ENCODE measurements at places on chromosomes 3 and 15. TPM values are rescaled to one million over a fixed set of nuclear protein-coding genes. Genes with fewer than 3 reads are reported as not detected.

The BNC1 gene
- 3.1 TPM for total RNA-seq

The KCTD6 gene
- total RNA-seq: 8.2 TPM

DNA sequence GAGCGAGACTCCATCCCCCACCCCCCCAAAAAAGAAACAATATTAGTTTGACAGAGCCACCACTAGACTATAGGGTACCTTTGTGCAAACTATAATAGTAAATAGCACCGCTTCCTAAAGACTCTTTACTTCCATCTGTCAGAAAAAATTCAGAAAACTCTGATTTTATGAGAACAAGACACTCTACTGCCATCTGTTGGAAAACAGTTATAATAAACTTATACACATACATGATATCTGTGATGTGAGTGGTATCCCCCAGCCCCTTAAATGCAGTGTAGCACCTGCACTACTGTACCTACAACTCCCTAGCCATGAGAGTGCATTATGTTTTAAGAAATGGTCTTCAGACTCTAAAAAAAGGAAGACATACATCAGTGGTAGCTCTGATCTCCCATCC, 47.1 kb upstream of the CTDSPL start:
- peaks cover 15% of the 10 kb centered on the region for H3K4me1 ChIP-seq
- peaks cover 9% of the 10 kb centered on the region for H3K36me3 ChIP-seq
- no peak overlapping the region for H3K27ac ChIP-seq
- DNase-seq: no peak
- H3K27me3 ChIP-seq: no peaks in the 10 kb centered on the region

DNA sequence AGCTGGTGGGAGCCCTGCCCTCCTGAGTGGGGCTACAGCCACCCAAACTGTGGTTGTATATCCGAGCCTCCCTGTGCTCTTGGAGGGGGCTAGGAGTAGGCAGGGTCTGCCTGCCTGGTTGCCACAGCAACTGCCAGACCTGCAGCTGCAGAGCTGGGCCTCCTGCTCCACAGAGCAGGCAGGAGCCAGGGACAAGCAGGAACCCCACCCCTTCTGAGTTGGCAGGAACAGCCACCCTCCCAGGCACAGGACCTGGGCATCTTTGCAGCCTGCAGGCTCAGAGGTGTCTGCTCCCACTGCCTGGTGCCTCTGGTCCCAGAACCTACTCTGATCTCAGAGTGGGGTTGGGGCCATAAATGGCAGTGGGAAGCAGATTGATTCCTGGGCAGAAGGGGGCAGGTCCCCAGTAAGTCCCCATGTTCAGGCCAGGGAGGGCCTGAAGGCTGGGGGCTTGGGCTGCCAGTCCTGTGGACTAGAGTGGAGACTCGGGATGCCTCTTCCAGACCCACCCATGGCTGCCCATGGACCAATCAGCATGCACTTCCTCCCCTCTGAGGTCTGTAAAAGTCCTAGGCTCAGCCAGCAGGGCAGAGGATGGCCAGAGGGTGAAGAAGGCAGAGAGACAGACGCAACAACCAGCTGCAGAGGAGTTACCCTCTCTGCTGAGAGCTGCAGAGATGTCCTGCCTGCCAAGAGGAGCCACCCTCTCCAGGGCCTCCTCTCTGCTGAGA, 10.3 kb upstream of the LRRC31 start:
- no peak overlapping the region for H3K27ac ChIP-seq
- H3K27me3 ChIP-seq: no peaks in the 10 kb centered on the region
- no peak for DNase-seq

DNA sequence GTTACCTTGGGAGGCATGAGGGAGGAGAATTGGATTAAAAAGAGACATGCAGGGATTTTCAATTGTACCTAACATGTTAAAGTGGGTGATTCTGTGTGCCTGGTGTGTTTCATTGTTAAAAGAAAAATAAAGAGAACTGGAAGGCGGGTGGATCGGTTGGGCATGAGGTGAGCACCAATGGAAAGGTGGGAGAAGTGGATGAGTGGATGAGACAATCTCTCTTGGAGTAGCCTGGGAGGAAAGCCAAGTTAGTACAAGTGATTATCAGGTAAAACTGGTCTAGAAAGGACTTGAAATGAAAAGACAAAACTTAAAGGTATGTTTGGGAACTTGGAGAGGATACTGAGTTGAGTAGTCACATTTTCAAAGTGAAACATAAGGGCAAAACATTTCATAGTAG, 12.1 kb downstream of the VEPH1 start:
- H3K27ac ChIP-seq: no peak overlapping the region
- H3K36me3 ChIP-seq: no peaks in the 10 kb centered on the region
- H3K27me3 ChIP-seq: no peaks in the 10 kb centered on the region
